ENCODE measurements at places on chromosomes 16 and 17.

DNA sequence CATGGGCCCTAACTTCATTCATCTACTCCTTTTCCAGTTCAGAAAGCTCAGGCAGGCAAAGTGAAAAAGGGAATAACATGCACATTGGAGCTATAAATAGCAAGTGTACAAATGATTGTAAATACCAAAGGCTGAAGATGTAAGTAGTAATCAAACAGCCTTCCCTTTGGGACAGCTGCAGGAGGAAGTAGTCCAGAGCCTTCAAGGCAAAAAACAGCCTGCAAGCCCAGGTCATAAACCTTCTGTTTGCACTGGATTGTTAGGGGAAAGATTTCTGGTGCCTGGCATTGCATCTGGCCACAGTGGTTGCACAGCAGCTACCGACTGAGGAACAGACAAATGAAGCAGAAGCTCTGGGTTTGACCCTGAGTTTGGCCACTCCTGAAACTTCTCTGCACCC, 98.6 kb upstream of the PMFBP1 start:
- no peak for DNase-seq

GRCh38 chr17:82059272-82060000, 6.2 kb downstream of the DUS1L start:
- DNase-seq, result no peak

DNA sequence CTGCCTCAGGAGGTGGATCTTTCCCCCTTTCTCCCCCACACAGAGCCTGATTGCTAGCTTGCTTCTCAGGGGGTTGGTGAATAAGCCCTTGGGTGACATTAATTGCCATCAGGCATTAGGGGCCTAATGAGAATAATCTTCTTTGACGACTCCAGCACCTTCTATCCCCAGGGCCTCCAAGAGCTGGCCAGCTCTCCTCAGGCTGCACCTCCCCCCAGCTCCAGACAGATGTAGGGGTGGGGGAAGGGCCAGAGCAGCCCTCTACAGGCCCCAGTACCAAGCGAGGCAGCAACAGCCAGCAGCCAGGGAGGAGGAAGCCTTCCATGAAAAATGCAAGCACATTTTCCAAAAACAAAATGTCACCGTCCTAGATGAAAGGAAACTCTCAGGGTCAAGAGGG, 1.4 kb upstream of the TMEM132E start:
- no peak for DNase-seq

- DNase-seq, result no peak
Measured at GRCh38 chr17:13442361-13442760, 159.4 kb downstream of the HS3ST3A1 start.

- DNase-seq, result no peak
Measured at GRCh38 chr16:77663711-77664110, 58.6 kb upstream of the NUDT7 start.

- DNase-seq, result no peak
Measured at GRCh38 chr16:1141191-1141590, 11.7 kb upstream of the CACNA1H start.

- DNase-seq, result no peak
Measured at GRCh38 chr17:50608700-50609379, 25.8 kb upstream of the ABCC3 start.

GRCh38 chr16:31869511-31870201, 4.0 kb upstream of the ZNF267 start:
- DNase-seq, result peak; percentile 93

GRCh38 chr16:68367030-68367429, 56.2 kb downstream of the PRMT7 start:
- peak; percentile 61 for DNase-seq

DNA sequence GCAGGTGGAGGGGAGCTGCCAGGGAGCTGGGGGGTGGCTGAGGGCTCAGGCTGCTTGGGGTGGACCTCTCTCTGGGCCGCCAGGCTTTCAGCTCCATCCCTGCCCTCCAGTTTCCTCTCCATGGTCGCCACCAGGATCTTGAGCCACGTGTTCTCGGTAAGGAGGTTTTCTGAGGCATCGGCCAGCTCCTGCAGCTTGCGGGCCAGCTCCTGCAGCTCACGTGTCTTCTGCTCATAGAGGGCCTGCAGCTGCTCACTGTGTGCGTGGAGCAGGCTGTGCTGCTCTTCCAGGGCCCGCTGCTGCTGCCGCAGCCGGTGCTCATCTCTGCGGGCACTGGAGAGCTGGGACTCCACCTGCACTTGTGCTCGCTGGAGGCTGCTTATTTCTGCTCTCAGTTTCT, 11.0 kb downstream of the SNN start:
- DNase-seq, result no peak

GRCh38 chr16:82657239-82657638, 30.5 kb downstream of the CDH13 start:
- peak; percentile 49 for DNase-seq

DNA sequence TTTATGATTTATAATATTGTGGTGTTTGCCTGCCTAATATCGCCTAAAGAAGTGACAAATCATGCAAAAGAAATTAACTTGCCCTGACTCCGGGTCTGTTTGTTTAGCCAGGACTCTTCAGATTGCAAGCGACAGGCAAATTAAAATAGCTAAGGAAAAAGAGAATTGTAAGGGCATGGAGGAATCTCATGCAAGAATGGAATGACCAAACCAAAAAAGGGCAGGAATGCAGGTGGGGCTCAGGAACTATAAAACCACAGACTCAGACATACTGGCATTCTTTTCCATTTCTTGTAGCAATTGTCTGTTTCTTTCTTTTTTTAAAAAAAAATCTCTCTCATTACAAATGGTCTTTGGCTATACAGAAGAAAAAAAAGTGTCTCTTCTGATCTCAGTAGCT, 188.1 kb upstream of the XYLT1 start:
- no peak for DNase-seq

- no peak for DNase-seq
Measured at GRCh38 chr16:82236415-82236814, 66.4 kb upstream of the MPHOSPH6 start.

GRCh38 chr17:7213895-7214299, 5.7 kb downstream of the DLG4 start:
- peak; percentile 86 for DNase-seq

GRCh38 chr16:31008149-31008548, 2.3 kb downstream of the STX1B start:
- peak; percentile 84 for DNase-seq

GRCh38 chr17:3002538-3003295, 60.7 kb downstream of the OR1D5 start:
- DNase-seq, result no peak

- no peak for DNase-seq
Measured at GRCh38 chr17:18267366-18267765, 6.9 kb downstream of the MIEF2 start.

- DNase-seq, result no peak
Measured at GRCh38 chr17:35536664-35537171, 760 bp downstream of the SLFN12L start.

DNA sequence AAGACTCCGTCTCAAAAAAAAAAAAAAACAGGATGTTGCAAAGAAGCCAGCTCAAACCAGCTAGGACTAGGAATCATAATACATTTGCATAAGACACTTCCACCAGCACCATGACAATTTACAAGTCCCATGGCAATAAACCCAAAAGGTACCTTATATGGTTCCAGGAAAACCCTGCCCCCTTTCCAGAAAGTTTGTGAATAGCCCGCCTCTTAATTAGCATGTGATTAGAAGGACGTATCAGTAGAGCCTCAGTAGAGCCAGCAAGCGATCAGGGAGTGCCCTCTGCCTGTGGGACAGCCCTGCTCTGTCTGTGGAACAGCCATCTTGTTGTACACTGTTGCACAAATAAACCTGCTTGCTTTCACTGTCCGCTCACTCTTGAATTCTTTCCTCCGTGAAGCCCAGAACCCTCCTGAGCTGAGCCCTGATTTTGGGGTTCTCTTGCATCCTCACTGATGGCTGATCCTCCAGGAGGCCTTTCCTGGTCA, 14.0 kb downstream of the NUPR1 start:
- peak; percentile 58 for DNase-seq

DNA sequence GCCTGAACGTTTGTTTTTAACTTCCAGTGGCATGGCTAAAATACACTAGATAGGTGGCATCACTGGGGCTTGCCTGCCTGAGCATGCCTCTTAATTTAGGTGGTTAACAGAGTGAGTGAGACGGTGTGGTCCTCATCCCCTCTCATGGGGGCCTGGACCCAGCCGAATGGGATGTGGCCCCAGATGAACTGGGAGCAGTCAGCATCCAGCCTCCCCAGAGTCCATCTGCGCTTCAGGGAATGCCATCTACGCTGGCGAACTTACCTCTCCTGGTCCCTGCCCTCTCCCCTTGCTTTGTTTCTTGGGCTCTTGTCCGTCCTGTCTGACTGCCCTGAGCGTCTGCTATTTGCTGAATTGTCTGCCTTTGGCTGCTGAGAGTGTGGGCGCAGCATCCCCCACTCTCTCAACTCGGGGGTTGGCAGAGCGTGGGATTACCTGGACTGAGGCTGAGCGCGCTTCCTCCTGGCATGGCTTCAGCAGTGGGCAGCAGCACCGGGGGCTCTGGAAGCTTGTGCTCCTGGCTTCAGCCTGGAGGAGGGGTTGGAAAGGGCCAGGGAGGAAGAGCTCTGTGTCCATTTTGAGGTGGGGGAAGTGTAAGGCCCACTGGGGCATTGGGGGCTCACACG, 2.1 kb downstream of the RAB40C start:
- no peak for DNase-seq

DNA sequence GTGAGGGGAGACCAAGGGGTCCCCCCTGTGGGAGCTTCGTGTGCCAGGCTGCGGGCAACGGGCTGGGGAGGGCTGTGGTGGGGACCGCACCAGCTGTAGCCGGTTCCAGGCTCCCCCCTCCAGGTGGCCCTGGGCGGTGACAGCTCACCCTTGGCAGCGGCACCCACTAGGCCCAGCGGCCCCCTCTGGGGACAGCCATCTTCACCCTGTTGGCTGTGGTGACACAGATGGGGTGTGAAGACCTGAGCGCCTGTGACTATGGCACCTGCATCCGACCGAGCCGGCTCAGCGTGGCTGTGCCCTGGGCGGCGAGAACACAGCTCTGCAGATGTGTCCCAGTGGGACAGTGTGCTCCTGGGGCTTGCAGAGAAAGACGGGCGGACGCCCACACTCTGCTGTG, 1.1 kb upstream of the C1QTNF8 start:
- no peak for DNase-seq

- DNase-seq, result peak; percentile 96
Measured at GRCh38 chr17:42518046-42518754, 17.8 kb upstream of the NAGLU start.

GRCh38 chr17:81494626-81495377, 17.8 kb downstream of the ACTG1 start:
- peak; percentile 48 for DNase-seq

DNA sequence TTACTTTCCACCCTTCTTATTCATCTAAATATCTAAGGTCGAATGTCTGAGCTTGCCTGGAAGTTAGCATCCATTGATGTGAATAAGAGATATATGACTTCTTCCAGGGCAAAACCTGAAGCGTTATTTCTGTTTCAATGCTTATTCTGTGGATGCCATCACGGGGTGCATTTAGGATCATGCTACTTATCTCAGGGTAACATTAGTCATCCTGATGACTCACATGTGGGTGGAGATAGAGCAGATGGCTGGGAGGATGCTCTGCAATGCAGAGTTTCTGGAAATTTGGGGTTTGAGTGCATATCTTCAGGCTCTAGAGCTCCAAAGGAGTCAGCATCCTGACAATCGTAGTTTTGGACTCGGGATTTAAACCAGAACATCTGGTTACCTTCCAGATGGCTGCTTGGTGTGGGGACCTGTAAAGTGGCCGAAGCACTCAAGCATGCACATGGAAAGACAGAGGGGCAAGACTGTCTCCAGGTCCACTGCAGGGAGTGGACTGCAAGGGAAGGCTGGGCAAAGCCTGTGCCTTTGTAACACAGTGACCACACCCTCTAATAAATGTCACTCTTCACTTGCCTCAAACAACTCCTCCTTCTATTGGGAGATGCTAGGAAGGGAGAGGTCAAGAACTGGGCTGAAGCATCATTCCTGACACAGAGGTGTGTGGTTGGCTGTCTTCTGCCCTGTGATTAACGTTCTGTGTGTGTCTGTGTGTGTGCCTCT, 175.2 kb upstream of the SALL1 start:
- DNase-seq, result peak; percentile 91

DNA sequence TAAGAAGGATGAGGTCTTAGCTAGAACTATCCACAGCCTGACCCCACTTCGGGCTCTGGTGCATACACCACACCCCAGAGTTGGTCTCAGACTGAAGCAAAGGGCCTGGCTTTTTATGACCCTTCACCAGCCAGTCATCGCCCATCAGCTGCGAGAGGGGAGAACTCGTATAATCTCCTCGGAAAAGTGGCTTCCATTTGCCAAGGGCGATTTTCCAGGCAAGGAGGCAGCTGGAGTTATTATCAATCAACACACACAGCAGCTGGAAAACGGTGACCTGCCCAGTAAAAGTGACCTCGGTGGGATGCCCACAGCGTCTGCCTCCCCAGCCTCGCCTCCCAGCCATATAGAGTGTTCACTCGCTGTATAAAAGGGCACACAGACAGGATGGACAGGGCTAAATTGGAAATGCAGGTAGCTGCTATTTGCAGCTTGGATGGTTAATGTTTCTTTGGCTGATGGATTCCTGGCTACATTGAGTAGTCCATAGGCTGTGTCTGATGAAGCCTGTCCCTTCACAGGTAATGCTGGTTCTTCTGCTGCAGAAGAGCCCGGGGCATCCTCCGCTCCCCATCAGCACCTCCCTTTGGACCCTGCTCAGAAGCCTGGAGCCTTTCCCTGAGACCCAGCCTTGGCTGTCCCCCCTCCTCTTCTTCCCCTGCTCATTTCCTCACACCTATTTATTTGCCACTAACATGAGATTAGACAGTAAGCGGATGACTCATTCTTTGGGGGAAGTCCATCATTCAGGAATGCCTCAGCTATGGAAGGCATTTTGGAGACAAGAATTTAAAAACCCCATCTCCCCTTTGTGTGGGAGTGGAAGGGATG, 45.7 kb downstream of the TMEM186 start:
- DNase-seq, result peak; percentile 80

- no peak for DNase-seq
Measured at GRCh38 chr17:81317961-81318605, 23.0 kb upstream of the SLC38A10 start.

DNA sequence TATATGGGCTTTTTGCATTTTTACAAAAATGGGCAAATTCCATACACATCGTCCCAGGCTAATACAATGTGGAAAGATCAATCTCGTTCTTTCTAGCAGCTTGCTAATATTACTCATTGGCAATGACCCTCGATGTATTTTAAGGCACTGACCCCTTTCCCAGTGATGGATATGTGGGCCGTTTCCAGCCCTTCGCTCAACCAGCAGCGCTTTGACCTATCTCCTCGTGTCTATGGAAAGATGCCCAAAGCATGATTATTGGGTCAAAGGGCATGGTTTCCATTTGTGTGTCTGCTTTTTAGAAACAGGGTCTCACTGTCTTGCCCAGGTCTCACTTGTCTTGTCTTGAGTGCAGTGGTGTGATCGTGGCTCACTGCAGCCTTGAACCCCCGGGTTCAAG, 273.8 kb downstream of the MRTFB start:
- no peak for DNase-seq

DNA sequence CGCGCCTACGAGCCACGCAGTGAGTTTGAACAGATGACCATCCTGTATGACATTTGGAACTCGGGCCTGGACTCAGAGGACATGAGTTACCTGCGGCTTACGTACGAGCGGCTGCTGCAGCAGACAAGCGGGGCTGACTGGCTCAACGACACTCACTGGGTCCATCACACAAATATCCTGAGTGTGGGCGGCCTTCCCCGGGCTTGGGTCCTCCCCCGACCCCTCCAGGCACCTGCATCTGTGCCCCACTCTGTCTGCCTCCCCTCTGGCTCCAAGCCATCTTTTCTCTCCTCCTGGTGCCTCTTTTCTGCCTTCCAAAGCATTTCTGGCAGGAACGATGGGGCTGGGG, 5.0 kb upstream of the HSD3B7 start:
- no peak for DNase-seq

Measured in GM23248 (cell line).